Ascending aorta (tissue), 2 donors: ENCODE measurements at places on chromosomes 6 and 20. TPM values are rescaled to one million over a fixed set of nuclear protein-coding genes. Genes with fewer than 3 reads are reported as not detected.

The ULBP3 gene
- total RNA-seq: 24.2 TPM

The CALHM5 gene
- 3.4 TPM for total RNA-seq

The ZSCAN23 gene
- not detected for total RNA-seq

The PDYN gene
- total RNA-seq: not detected

The CYP24A1 gene
- not detected for total RNA-seq
